ENCODE measurements at places on chromosomes 16 and 17.

GRCh38 chr17:29837531-29837930, 92.5 kb downstream of the SSH2 start:
- DNase-seq: no peak

GRCh38 chr16:26316683-26317464, 625.1 kb downstream of the HS3ST4 start:
- no peak for DNase-seq

DNA sequence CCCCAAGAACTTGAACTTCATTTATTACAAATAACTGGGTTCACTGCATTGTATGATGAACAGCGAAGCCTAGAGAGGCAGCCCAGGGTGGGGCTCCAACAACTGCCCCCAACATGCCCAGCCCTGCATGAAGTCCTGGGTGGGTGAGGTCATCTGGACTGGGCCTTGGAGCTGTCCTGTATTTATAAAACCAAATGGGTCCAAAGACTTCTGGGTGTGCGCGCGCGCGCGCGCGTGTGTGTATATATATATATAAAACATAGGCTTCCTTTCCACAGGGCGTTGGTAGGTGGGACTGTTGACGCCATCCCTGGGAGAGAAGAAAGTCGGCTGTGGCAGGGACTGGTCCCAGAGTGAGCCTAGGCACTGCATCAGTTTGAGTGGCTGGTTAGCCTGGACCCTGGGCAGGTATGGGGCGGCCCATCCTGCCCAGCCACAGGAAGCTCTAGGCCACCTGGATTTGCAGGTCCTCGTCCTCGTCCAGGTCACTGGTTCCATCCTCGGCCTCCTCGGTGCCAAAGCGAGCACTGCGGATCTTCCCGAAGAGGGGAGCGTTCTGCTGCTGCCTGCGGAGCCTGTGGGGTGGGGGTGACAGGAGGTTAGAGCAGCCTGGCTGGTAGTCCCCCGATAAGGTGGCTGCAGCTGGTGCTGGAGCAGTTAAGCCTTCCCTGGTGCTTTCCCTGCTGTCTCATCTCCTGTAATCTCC, 23.9 kb downstream of the CCDC102A start:
- no peak for DNase-seq

DNA sequence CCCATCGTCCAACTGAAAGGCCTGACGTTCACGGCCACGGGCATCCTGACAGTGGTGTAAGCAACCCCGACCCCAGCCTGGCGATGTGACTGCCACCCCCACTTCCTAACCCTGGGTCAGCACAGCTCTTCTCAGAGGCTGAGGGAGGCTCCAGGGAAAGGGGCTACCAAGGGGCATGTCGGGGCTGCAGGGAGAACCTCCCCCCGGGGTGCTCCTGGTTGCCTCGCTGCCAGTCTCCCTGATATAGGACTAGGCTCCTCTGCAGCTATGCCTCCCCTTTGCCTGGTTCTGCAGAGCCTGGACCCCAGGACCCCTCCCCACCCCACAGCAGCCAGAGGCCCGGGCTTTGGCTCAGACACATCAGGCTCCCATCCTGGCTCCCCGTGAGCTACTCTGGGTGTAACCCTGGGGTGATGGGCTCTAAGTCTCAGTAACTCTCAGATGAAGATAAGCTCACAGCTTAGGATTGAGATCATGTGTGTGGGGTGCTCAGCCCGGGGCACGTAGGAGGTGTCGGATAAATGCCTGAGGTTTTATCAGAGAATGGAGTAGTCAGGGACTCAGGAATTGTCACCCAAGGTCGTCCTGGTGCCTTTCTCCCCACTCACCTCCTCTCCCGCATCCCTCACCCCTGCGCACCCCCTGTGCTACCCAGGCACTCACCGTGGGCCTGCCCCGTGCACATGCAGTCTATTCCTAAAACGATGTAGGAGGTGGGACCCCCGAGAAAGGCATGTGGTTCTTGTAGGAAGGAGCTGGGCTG, 10.6 kb downstream of the ITGAD start:
- no peak for DNase-seq

GRCh38 chr17:56604691-56605290, 11.3 kb downstream of the NOG start:
- no peak for DNase-seq

DNA sequence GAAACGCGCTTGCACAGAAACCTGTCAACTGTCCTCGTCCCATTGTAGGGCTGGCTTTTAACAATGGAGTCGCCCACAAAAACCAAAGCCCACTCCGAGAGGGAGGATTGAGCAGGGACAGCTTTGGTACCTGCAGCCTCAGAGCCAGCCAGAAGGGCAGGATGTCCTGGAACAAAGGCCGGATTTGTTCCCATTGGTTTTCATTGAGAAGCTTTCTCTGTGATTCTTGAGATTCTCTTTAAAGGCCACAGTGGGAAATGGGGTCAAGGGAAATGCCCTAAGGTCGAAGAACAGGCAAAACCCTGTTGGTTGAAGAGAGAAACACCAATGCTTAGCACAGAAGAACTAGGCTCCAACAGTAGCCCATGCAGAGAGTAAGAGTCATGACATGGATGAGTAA, 65.4 kb downstream of the C16orf78 start:
- no peak for DNase-seq

DNA sequence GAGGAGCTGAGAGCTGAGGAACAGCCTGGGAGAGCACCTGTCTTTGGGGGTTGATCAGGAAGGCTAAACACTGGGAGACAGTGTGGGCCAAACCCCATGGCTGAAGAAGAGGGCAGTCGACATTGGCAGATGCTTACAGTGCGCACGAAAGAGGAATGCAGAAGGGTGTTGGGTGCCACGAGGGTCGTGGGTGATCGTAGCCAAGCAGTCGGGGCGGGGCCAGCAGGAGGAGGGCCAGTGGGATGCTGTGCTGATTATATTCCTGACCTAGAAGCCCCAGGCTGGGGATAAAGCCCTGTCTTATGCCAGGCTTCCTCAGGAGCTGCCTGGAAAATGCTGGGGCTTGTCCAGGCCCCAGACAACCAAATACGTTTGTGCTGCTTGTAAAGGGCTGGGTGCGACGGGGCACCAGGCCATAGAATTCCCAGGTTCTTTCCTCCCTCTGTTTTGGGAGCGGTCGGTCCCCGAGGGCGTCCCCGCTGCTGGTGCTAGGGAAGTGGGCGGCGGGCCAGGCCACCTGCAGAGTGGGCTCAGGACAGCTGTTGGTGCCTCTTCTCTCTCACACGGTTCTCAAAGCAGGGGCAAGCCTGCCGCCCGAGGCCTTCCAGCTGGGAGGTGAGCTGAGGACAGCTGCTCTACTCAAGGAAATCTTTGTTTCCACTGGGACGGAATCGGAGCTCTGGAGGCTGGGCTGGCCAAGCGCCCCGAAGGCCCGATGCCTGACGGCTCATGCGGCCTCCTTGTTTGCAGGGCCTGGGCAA, 10.0 kb downstream of the C1QTNF1 start:
- DNase-seq: no peak

DNA sequence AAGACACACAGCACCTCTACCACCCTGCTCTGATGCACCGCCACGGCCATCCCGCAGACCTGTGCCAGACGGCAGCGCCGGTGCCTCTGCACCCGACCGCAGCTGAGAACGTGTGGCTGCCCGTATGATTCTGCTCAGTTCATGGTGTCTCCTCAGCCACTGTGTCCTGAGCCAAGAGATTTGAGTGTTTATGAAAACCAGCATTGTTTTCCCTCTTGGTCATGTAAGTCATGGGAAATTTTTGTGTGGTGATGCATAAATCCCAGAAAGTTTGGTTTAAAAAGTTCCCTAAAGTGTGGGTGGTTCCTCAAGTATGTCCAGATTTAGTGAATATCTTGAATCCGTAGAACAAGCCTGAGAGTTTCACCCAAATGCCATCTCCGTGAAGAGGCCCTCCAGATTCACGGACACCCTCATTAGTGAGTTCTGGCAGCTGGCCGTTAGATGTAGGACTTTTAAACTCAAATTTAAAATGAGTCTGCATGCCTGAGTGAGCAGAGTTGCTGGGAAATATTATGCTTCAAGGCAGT, 57.6 kb downstream of the CDRT4 start:
- no peak for DNase-seq

GRCh38 chr16:57689762-57690558, 4.6 kb upstream of the DRC7 start:
- DNase-seq: peak; percentile 7

- DNase-seq: no peak
These were observed 1.2 kb upstream of the MPRIP start for GRCh38 chr17:17041018-17041521.

DNA sequence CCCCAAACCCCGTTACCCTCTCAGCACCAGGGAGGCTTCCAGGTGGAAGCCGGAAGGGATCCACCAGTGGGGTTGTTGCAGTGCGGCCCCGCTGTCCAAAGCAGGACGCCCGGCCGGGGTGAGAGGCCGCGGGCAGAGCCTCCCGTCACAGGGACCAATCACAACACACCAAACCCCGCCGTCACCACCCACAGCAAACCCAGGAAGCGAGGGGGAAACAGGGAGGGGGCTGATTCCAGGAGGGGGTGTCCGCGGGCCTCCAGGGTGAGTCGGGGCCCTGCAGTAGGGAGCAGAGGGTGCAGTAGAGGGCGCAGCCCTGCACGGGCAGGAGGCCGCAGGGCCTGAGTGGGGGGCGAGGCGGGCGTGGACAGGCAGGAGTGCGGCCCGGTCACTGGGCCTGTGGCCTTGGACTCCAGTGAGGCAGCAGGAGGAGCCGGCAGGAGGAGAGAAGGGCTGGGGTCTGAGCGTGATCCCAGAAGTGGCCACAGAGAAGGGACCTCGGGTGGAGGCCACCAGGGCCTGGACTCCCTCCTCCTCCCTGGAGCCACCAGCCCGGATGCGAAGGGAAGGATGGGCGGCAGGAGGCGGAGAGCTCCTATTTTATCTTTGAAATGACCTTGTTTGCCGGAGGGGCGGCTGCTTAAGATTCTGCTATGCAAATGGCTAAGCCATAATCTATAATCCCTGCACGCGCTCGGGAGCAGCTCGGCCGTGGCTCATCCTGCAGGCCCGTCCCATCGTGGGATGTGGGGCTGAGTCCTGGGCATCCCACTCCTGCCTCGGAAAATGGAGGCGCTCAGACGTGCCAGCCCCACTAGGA, 41.5 kb downstream of the ZFPM1 start:
- DNase-seq: no peak

DNA sequence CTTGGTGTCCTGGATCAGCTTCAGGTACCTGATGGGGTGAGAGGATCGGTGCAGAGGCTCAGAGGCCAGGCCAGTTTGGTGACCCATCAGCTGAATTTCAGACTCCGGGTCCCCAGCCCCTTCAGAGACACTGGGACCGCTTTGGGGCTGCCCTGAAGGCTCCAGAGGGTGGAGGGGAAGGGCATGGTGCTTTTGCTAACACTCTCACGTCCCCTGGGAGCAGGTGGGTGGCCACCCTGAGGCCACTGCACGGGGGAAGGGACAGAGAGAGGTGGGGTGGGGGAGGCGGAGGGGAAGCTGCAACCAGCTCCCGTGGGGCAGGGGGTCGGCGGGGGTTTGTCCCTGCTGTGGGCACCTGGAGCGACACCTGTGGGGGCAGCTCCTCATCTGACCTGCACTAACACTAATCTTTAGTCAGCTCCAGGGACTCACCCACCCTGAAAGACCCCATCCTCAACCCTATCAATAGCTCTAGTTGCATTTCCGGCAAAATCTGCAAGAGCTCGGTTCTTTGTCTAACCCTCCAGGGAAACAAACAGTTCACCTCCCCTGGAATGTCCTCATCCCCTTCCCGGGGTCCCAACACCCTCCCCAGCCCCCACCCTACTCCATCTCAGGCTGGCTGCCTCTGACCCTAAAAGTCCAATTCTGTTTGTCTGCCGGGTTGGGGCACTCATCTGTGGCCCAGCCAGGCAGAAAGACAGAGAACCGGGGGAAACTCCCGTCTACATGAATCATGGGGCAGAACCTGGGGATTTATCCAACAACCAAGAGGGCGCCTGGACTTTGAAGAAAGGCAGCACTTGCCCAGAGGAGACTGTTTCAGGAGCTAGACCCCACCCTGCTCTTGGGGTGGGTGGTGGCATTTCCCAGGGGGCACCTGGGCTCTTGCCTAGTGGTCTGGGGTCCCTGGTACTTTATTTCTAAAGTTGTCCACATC, 91.9 kb upstream of the CBX4 start:
- no peak for DNase-seq

- no peak for DNase-seq
These were observed 243.3 kb downstream of the MSI2 start for GRCh38 chr17:57499648-57500049.

DNA sequence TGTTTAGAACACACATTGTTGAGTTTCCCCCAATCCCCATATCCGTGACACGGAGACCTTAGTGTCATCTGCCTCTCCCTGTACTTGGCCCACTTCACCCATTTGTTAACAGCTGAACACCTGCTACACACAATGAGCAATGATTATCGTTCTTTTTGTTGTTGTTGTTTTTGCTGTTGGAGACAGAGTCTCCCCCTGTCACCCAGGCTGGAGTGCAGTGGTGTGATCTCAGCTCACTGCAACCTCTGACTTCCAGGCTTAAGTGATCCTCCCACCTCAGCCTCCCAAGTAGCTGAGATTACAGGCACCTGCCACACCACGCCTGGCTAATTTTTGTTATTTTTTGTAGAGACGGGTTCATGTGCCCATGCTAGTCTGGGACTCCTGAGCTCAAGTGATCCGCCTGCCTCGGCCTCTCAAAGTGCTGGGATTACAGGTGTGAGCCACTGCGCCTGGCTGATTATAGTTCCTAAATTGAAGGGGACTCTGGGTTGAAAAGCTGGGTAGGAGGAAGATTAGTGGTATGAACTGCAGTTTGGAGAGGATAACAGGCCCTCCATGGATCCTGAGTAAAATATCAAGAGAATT, 21.6 kb downstream of the NDE1 start:
- no peak for DNase-seq

GRCh38 chr17:72458301-72458700, 337.5 kb downstream of the SOX9 start:
- no peak for DNase-seq

DNA sequence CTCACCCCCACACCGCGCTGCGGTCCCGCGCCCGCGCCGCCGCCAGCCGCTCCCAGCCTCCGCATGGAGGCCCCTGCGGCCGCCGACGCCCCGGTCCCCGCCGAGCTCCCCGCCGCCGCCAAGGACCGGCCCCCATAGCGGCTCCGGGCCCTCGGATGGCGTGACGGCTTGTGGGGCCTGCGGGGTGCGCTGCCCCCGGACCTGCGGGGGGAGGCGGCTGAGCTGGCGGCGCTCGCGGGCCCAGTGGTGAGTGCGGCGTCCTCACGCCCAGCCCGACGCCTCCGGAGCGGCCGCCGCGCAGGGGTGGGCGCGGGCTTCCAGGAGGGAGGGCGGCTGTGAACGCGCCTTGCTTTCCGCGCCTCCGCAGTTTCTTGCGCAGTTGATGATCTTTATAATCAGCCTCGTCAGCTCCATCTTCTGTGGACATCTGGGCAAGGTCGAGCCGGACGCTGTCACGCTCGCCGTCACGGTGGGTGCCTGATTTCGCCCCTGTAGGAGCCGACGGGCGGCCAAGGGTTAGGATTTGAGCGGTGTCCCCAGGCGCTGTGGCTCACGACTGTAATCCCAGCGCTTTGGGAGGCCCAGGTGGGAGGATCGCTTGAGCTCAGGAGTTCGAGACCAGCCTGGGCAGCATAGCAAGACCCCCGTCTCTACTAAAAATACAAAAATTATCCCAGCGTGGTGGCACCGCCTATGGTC, 46.4 kb downstream of the SLC47A1 start:
- no peak for DNase-seq

- no peak for DNase-seq
These were observed 89.6 kb downstream of the RBFOX1 start for GRCh38 chr16:7422036-7422888.
